ENCODE measurements at places on chromosomes 7 and 10. TPM values are rescaled to one million over a fixed set of nuclear protein-coding genes. Genes with fewer than 3 reads are reported as not detected.

- DNase-seq, result no peak
These were observed 988.6 kb downstream of the SORCS1 start for GRCh38 chr10:106175760-106176377.

- DNase-seq, result peak; percentile 86
These were observed 10.4 kb upstream of the CLCN1 start for GRCh38 chr7:143305423-143306070.

DNA sequence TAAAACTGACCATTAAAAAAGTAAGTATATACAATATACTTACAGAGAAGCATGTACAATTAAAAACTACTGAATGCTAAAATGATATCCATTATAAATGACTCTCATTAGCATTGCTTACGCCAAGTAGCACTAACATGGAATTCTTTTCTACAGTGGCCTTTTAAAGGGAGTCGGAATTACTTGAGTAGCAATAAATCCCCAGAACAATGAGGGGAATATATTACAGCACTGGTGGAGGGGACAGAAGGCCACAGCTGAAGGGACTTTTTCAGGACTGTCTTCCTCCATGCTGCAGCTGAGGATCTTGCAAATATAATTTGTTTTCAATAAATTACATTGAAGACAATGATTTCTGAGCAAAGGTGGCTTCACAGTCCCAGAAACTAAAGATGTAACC, 97.0 kb downstream of the ALOX5 start:
- no peak for DNase-seq

DNA sequence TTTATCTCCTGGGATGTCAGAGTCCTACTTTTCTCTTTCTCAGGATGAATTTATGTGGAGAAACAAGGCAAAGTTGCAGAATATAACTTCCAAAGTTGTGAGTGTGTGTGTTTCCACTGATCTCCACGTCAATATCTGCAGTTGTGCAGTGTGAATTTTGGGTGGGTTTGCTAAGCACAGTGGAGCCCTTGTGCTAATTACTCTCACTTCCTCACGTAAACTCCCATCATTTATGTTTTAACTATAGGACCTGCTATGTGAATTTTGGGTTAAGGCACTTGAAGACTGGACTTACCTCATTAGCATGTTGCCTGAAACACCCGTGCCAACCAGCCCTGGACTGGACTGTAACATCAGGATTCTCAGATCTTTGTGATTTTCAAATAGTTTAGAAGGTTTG, 51.9 kb upstream of the NPVF start:
- no peak for DNase-seq

DNA sequence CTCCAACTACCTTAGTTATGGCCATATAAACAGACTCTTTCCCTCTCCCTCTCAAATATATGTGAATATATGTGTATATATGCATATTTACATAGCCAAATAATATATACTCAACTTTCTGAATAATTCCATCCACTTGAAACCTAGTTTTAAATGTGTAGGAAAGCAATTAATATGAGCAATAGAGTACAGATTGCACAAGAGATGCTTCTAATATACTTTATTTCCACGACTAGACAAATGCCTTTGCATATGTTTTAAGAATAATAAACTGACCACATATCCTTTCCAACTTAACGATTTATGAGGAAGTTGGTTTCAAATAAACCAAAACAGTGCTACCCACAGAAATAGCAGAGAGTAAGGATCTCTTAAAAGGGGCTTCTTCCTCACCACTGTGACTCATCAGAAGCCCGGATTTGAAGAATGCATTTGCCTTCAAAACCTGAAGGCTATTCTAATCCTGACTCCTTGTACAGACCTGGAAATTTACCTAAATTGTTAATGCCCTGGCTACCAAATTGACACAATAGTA, 266.3 kb downstream of the AHR start:
- no peak for DNase-seq

- DNase-seq, result no peak
These were observed 50.0 kb upstream of the ZNF716 start for GRCh38 chr7:57399972-57400371.

DNA sequence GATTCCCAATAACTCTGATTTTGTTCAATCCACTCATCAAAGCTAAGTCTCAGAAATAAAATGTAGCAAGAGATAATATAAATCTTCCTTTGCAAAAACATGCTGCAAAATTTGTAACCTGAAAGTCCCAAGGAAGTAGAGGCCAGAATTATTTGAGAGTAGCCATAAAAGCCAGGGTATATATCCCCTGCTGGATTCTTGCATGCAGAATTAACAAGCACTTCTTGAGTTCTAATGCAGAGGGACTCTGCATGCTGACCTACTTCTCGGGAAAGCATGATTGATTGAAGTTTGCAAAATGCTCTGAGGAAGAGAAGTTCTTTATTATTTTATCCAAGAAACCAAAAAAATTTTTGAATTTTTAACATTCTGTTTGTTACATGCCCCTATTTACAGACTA, 121.6 kb downstream of the THSD7A start:
- no peak for DNase-seq

DNA sequence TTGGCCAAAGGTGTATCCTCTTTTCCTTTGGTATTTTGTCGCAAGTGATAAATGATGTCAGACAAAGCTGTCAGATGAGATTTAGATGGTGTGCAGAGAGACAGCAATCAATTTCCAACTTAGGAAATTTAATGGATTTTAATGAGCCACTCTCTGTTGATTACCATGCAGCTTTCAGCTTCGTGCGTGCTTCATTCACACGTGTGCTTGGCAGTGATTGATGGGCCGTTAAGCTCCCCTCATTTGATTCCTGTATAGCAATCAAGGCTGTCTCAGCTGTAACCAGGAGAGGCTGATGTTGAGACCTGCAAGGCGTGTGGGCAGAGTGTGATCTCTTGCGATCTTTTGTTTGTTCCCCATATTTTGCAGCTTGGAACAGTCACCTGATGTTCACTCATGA, 439.6 kb downstream of the CALN1 start:
- no peak for DNase-seq

DNA sequence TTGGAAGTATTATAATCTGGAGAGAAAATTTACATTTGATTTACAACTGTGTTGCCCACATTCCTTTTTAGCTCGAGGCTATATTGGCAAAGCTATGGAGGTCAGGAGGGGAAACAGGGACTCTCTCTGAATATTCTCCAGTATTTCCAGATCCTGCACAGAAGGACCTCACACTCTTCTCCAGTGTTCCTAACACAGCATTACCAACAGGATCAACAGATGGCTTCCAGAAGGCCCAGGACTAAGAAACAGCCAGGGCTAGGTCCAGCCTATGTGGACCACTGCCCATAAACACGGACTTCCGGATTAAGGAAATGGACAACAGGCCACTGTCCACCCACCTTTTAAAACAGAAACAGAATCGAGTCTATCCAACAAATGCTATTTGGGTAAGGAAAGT, 65.3 kb downstream of the CHCHD3 start:
- DNase-seq, result no peak

GRCh38 chr10:16828701-16829175, 11.5 kb upstream of the RSU1 start:
- DNase-seq, result no peak

GRCh38 chr10:131830446-131831130, 70.2 kb upstream of the PPP2R2D start:
- peak; percentile 45 for DNase-seq

Gene MAGI2
- 4.5 TPM for total RNA-seq

Gene PRLHR
- 0.43 TPM for total RNA-seq

Gene AKR1C4
- total RNA-seq, result not detected

Gene BEND7
- total RNA-seq, result 30.3 TPM

Gene FRAT1
- 17.7 TPM for total RNA-seq

Gene TAC1
- total RNA-seq, result not detected

Gene TMEM139
- total RNA-seq, result 7.6 TPM

Data from stomach (tissue), 19 donors.